Muscle of arm (tissue), 14 donors: ENCODE measurements at places on chromosomes 7 and 10. TPM values are rescaled to one million over a fixed set of nuclear protein-coding genes. Genes with fewer than 3 reads are reported as not detected.

FAM200A gene
- polyA plus RNA-seq, result 10.8 TPM

ELMO1 gene
- polyA plus RNA-seq, result 30.6 TPM

ZNF503 gene
- polyA plus RNA-seq, result 17.7 TPM

MSMB gene
- polyA plus RNA-seq, result not detected

SUN3 gene
- polyA plus RNA-seq, result 0.24 TPM

MBL2 gene
- polyA plus RNA-seq, result not detected

PLPP4 gene
- 0.38 TPM for polyA plus RNA-seq

HMX2 gene
- not detected for polyA plus RNA-seq

LDB3 gene
- polyA plus RNA-seq, result 633 TPM

PNLIPRP3 gene
- 0.39 TPM for polyA plus RNA-seq

PTPRN2 gene
- 2.5 TPM for polyA plus RNA-seq

NEURL1 gene
- polyA plus RNA-seq, result 23.1 TPM

CFAP46 gene
- polyA plus RNA-seq, result 0.46 TPM

C10orf95 gene
- polyA plus RNA-seq, result not detected

ADAM8 gene
- not detected for polyA plus RNA-seq

HECTD2 gene
- polyA plus RNA-seq, result 15.3 TPM

CYP2C19 gene
- not detected for polyA plus RNA-seq

ATAD1 gene
- polyA plus RNA-seq, result 30.5 TPM

CRPPA gene
- 5.8 TPM for polyA plus RNA-seq
